ENCODE measurements at places on chromosomes 2 and 18. TPM values are rescaled to one million over a fixed set of nuclear protein-coding genes. Genes with fewer than 3 reads are reported as not detected.
A peak's percentile ranks its signal among the peaks of the same experiment; 100 is the strongest.

GRCh38 chr2:201969938-201970785 is 63.5 kb upstream of the FZD7 start:
- DNase-seq, result no peak

DNA sequence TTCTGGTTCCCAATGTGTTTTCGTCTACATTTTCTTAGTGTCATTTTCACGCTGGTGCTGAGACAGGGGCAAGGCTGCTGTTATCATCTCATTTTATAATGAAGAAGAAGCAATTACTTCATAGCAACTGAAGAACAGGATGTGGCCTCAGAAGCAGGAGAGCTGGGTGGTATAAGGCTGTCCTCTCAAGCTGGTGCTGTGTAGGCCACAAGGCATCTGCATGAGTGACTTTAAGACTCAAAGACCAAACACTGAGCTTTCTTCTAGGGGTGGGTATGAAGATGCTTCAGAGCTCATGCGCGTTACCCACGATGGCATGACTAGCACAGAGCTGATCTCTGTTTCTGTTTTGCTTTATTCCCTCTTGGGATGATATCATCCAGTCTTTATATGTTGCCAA is 7.3 kb downstream of the IL36G start:
- no peak for DNase-seq

DNA sequence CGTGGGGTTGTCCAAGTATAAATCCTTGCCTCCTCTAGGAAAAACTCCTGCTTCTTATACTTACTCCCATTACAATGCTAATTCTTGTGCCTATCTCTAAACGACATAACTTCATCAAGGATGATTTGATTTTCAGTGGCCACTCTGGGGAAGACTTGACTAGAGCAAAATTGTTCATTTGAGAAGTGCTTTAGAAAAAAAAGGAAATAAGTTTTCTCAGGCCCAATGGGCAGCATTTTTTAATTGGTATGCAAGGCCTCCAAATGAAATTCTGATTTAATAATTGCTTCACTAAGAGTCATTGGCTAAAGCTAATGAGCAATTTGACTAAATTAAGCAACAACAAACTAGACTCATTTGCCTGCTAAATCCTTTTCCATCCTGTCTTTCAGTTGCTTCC is 496.1 kb downstream of the TSN start:
- no peak for DNase-seq

- no peak for DNase-seq
Observed at GRCh38 chr18:56003009-56003719, 415.2 kb upstream of the TCF4 start.

DNA sequence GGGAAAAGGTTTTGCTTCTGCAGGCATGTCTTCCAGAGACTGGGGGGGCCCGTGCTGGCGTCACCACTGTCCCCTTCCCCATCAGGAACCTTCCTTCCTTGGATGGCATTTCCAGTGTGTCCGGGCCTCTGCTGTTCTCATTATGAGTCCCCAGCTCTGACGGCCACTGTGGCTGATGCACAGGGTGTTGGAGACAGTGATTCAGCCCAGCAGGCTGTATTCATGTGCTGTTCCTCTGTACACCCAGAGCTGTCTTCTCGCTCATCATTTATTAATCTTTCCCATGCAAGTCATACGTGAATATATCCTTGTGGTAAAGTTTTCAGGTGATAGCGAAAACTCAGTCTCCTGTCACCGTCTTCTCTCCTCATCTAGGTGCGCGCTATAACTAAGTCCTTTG is 57.7 kb downstream of the ASAP2 start:
- DNase-seq, result no peak

Gene SCN7A
- total RNA-seq, result 15.0 TPM

Gene POTEF
- total RNA-seq, result not detected

Gene RAPH1
- total RNA-seq, result 22.6 TPM

- DNase-seq, result no peak
Observed at GRCh38 chr2:74253971-74254310, 55.5 kb downstream of the MTHFD2 start.

Gene EFHD1
- 22.6 TPM for total RNA-seq

Gene CSRNP3
- total RNA-seq, result 2.7 TPM

- no peak for DNase-seq
Observed at GRCh38 chr18:80086281-80086680, 22.8 kb upstream of the ADNP2 start.

- no peak for DNase-seq
Observed at GRCh38 chr2:108270768-108271506, 17.8 kb upstream of the SULT1C2 start.

Gene ADD2
- 3.4 TPM for total RNA-seq

Gene CNRIP1
- total RNA-seq, result 43.2 TPM

DNA sequence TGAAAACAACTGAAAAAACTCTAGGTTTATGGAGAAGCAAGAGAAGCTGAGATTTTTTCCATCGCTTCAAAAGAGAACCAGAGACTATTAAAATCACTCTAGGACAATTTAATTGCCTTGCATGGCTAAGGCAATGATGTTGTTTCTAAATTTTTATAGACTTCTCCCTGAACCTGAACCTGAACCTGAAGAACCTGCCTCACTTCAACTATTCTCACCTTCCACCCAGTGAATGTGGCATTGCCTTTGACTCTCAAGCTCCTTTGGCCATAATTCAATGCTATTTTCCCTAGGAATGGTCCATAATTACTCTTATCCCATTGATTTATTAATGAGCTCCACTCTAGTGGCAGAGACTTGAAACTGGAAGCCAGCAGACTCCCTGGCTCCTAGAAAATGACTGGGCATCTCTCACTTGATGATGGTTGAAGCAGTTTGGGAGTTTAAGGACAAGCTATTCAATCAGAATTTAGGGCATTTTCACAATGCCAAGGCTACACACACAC is 303.8 kb upstream of the UBE2E3 start:
- DNase-seq, result no peak

DNA sequence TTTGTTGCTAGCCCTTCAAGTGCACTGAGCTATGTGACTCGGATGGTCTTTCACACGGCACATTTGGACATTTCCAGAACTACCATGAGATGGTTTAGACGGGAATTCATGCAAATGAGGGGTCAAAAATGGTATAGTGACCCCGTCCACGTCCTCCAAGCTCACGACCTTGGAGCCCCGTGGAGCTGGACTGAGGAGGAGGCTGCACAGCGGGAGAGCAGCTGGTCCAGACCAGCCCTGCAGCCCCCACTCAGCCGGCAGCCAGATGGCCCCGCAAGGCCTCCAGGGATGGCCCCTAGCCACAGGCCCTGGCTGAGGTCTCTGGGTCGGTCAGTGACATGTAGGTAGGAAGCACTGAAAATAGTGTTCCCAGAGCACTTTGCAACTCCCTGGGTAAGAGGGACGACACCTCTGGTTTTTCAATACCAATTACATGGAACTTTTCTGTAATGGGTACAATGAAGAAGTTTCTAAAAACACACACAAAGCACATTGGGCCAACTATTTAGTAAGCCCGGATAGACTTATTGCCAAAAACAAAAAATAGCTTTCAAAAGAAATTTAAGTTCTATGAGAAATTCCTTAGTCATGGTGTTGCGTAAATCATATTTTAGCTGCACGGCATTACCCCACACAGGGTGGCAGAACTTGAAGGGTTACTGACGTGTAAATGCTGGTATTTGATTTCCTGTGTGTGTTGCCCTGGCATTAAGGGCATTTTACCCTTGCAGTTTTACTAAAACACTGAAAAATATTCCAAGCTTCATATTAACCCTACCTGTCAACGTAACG is 88.8 kb downstream of the EPAS1 start:
- DNase-seq, result peak; percentile 58

DNA sequence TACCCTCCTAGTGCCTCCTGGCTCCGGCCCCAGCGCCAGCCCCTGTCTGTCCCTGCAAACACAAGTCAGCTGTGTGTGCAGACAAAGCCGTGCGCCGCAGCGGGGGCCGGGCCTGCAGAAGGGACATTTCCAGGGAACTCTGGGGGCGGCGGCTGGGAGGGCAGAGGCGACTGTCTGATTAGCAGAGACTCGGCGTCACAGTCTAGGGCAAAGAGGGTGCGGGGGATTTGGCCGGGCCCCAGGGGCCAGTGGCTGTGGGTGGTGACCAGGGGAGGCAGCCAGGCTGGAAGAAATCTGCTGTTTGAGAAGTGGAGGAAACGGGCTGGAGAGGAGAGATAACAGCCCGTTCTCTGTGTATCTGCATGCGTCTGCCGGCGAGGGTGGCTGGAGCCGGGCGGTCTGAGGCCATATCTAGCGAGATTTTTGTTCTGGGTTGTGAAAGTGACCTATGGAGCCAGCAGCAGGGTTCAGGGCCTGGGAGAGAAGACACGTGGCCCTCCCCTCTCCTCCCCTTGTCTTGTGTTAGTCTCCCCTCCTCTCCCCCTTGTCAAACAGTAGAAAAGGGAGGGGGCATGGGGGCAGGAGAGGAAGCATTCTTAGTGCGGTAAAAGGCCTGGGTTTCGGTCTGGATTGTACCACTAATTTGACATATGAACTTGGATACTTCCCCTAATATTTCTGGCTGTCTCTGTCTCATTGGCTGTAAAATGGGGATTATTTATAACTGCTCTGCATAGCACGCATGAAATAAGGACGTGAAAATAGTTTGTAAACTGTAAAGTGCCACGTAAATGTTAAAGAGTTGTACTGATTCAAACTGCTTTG is 169.4 kb downstream of the SMAD7 start:
- DNase-seq, result no peak

Gene MYO5B
- 22.6 TPM for total RNA-seq

DNA sequence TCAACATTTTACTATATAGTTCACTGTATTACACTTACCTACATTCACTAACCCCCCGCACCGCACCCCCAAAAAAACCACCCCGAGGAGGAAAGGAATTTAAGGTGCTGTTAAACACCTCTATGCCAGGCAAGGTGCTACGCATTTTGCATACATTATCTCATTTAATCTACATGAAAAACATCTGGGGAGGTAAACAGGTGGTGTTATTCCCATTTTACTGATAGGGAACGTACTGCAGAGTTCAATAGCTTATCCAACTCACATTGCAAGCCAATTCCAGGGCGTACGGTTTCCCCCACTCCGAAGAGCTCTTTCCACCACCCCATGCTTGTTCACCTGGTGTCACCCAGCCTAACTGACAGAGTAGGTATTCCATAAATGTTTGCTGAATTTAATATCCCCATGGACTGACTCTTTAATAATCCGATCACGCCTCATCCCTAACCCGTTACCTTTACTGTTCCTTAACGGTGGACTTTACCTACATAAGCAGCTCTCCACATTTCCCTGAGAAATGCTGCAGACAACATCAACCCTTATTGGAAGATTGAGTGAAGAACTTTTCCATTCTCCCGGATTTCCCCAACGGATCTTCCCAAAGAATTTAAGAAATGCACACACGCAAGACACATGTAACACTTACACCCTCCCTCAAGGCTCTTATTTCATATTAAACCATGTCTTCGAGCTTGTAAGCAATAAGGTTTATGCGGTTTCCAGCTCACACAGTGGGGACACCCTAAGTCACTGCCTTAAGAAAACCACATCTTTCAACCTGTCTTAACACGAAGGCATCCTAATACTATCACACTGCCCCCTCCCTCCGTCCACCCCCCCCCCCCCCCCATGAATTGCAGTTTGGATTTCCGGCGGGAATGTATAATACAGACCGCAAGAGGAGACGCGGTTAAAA is 1.2 kb downstream of the RAPH1 start:
- DNase-seq, result no peak

DNA sequence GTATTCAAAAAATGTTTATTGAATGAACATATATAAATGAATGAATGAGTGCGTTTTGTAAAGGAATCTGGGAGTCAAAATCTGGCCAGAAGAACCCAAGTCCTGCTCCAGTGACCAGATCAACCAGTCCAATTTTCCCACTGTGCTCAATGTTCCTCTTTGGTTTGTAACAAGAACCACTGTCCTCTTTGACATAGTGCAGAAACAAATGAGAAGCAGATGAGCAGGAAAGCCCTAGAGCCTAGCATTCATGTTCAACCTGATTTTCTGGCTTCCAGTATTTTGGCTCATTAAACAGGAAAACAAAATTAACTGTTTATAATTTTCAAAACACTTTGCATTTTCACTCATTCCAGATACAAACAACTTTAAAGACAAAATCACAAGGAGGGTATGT is 23.2 kb downstream of the FAM124B start:
- DNase-seq, result no peak

Gene PCARE
- total RNA-seq, result not detected

DNA sequence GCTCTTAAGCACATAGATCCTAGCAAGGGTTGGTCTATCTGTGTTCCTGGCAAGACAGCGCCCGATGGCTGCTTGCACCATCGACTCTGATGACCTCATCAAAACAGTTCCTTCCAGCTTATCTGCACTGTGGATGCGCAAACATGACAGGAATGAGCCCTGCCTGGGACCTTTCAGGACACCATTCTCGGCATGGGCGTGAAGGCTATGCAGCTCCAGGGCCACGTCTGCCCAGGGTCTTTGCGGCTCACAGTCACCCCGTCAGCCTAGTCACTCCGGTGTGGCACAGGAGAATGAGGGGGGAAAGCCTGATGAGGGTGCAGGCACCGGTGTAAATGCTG is 147.8 kb upstream of the TWIST2 start:
- DNase-seq, result peak; percentile 79

GRCh38 chr2:101232770-101233169 is 19.9 kb upstream of the CNOT11 start:
- no peak for DNase-seq

Gene ACOXL
- not detected for total RNA-seq

Gene NCKAP1
- 135 TPM for total RNA-seq

GRCh38 chr18:56086176-56086575 is 498.2 kb upstream of the TCF4 start:
- DNase-seq, result no peak

Gene POTEE
- not detected for total RNA-seq

DNA sequence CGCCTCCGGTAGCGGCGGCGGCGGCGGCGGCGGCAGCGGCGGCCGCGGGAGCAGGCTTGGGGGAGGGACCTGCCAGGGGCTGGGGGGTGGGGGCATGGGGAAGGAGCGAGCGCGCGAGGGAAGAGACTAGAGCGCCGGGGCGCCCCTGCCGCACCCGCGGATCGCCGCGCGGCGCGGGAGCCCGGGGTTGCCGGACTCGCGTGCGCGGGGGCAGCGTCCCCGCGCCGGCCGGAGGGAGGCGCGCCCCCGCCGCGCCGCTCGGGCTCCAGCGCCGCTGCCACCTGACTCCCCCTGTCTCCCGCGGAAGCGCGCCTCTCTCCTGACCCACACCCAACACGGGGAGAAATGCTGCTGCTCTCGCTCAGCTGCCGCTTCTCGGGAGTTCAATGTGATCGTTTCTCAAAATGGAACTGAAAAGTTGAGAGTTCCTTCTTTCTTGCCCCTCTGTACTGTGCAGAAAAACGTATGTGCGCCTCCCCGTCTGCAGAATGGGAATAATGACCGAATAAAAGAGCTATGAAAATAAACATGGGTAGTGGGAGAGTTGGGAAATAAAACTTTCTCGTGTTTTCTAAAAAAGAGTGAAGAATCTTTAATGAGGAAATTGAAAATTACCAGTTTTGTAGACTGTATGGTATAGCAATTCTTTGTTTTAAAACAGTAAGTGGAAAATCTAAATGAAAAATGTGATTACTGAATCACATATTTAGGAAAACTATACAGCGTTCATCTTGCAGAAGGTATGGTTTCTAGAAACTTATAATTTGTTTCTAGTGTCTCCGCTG is 455 bp upstream of the TLK1 start:
- DNase-seq, result no peak

Gene MRPL33
- total RNA-seq, result 87.7 TPM

Gene ARHGAP25
- 9.6 TPM for total RNA-seq

Measured in vagina (tissue), 2 donors.